K562 (cell line): ENCODE measurements at places on chromosomes 2 and 18. TPM values are rescaled to one million over a fixed set of nuclear protein-coding genes. Genes with fewer than 3 reads are reported as not detected.

- no peak overlapping the region for H3K4me3 ChIP-seq
- H3K27me3 ChIP-seq, result peaks cover 2% of the 10 kb centered on the region; the same call in 1 of the 3 replicates
- H3K4me1 ChIP-seq, result no peaks in the 10 kb centered on the region; the same call in 2 of the 3 replicates
- H3K36me3 ChIP-seq, result no peaks in the 10 kb centered on the region
- H3K27ac ChIP-seq, result no peak overlapping the region
- DNase-seq, result no peak
Measured at GRCh38 chr2:151928380-151928779, 100.2 kb upstream of the ARL5A start.

Gene ECEL1
- 0.09 TPM in 1 of 2 replicates, not detected in the other for total RNA-seq

DNA sequence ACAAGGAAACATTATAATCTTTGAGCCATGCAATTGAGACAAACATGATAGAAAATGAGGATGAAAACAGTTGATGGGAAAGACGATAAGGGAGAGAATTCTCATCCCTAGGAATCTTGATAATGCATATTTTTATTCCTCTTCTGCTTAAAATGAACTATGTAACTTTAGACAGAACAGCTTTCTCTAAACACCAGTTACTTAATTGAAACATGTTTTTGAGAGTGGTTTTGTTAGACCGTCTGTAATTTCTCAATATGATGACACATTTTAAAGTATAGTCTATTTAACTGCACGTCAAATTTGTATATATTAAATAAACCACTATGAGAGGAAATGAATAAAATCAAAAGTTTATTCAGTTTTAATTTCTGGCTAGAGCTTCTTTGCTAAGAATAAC lies 1453.9 kb upstream of the NXPH2 start:
- no peaks in the 10 kb centered on the region for H3K36me3 ChIP-seq
- H3K4me1 ChIP-seq, result no peaks in the 10 kb centered on the region
- DNase-seq, result no peak
- no peak overlapping the region for H3K27ac ChIP-seq

DNA sequence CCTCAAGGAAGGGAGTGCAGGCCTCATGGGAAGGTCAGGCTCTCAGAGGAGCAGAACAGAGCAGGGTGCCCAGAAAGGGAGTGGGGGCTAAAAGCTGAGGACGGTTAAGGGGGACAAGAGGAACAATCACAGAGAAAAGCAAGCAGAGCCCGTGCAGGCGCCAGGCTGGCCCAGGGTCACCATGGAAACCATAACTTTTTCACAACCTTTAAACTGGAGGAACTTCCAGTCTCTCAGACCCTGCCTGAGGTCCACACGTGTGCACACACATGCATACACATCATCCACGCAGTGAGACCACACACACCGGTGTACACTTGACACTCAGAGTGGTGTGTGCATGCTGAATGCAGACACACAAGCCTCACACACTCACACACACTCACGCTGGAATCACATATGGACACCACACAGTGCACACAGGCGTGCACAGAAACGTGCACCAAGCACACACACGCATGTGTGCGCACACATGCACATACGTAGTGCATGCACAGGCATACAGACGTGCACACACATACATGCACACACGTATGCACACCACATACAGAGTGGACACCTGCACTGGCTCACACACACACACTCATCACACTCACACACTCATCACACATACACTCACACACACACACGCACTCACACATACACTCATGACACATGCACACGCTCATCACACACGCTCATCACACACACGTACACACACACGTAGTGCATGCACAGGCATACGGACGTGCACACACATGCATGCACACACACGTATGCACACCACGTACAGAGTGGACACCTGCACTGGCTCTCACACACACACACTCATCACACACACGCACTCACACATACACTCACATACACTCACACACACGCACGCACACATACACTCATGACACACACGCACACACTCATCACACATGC lies 37.2 kb upstream of the SNED1 start:
- H3K27ac ChIP-seq, result no peak overlapping the region
- no peaks in the 10 kb centered on the region for H3K27me3 ChIP-seq
- H3K4me1 ChIP-seq, result no peaks in the 10 kb centered on the region
- no peaks in the 10 kb centered on the region for H3K36me3 ChIP-seq
- no peak overlapping the region for H3K4me3 ChIP-seq

DNA sequence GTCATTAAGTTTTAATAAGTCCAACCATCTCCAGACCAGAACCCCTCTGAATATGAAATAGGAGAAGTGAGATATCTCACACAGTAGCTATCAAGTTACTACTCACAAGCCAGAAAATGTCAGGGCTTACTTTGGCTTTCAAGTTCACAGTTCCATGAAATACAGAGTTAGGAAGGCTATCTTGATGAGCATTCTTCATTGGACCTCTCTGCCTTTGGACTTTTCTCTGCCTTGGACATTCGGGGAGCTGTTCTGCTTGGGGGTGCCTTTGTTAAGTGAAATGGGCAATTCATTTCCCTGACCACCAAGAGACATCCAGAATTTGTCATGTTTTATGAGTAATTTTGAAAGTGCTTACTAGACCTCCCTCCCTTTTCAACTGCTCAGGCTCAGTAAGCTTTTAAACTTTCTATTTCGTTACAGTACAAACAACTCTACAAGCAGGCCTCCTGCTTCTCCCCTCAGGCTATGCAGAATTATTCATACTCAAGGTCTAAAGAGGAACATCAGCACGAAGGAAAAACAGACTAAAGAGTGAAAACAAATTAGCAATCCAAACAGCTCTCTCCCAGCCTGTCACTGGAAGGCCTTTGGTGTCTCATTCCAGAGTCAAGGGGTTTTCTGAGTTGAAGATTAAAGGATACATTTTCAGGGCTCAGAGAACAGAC lies 95.3 kb downstream of the MREG start:
- H3K36me3 ChIP-seq, result no peaks in the 10 kb centered on the region
- H3K4me1 ChIP-seq, result no peaks in the 10 kb centered on the region
- H3K27ac ChIP-seq, result no peak overlapping the region
- H3K27me3 ChIP-seq, result no peaks in the 10 kb centered on the region
- no peak overlapping the region for H3K4me3 ChIP-seq
- DNase-seq, result no peak
